ENCODE measurements at places on chromosomes 2 and 18. TPM values are rescaled to one million over a fixed set of nuclear protein-coding genes. Genes with fewer than 3 reads are reported as not detected.

DNA sequence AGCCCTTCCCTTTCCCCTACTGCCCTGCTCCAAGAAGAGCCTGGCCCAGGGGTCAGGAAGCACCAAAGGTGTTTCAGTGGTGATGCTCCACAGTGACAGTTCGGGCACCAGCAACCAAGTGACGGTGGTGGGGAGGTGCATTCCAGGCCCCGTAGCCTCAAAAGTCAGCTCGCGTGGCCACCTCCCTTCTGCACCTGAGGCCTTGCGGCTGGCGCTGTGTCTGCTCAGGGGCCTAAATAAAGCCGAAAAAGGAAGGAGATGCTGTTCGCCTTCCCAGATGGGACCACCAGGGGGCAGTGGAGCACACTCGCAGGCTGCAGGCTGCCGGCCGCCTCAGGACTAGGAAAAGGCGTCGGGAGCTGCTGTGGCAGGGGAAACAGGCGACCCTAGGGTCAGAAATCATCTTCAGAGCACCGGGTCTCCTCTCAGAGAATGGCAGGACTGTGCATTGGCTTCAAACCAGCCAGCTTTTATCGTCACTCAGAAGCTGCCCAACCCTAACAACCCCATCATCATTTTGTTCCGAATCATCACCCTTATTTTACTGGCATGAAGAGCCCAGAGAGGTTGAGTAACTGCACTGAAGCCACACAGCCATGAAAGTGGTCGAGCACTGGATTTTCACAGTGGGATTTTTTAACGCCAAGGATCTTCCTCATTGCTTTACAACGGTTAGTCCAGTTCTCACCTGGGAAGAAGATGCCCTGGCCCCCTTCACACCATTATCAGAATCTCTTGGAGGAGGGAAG lies 213.0 kb upstream of the CELF4 start:
- DNase-seq: peak; percentile 6

DNA sequence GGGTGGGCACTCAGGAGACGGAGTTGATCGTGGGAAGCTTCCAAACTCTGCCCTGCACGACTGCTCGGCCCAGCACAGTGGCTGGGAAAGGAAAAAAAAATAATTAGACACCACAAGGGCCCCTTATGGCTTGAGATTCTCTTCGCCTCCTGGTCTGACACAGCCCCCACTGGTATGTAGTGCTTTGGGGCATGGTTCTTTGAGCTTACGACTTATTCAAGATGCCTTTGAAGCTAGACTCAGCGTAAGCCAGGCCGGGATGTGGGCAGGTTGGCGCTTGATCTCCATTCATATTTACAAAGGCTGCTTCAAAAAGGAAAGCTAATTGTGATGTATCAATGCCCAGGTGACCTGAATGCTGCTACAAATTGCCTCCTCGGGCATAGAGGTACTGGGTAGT lies 50.5 kb downstream of the CXCR4 start:
- no peak for DNase-seq

GRCh38 chr2:58313926-58314325 lies 72.8 kb upstream of the FANCL start:
- DNase-seq: no peak

- DNase-seq: no peak
Observed at GRCh38 chr2:238294046-238294392, 5.6 kb upstream of the PER2 start.

DNA sequence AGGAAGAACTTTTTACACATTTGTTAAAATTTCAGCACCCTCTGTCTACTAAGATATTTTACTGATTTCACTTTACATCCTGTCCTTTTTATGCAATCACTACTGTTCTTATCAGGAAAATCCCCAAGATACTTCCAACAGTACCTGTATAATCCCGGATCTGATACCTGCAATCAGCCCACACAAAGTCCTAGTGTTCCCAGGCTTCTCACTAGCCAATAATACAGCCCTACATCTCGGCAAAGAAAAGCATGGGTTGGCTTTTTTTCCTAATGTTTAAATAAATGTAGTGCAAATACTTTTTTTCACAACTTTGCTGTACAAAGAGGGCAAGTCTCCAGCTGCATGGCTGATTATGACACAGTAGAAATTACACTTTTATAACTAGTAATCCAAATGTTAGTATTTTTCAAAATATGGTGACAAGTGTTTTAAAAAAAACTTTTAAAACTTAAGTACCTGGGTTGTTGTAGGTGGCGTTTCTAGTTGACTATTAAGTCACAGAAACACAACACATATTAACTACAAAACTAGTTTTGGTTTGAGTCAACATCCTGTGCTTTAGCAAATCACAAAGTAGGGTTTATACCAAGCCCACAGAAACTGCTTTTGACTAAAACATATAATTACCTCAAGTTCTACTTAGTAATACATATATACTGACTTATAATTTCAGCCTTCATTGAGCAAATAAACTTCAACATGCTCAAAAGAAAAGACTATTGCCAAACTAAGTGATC lies 19.5 kb downstream of the CNOT11 start:
- DNase-seq: no peak

DNA sequence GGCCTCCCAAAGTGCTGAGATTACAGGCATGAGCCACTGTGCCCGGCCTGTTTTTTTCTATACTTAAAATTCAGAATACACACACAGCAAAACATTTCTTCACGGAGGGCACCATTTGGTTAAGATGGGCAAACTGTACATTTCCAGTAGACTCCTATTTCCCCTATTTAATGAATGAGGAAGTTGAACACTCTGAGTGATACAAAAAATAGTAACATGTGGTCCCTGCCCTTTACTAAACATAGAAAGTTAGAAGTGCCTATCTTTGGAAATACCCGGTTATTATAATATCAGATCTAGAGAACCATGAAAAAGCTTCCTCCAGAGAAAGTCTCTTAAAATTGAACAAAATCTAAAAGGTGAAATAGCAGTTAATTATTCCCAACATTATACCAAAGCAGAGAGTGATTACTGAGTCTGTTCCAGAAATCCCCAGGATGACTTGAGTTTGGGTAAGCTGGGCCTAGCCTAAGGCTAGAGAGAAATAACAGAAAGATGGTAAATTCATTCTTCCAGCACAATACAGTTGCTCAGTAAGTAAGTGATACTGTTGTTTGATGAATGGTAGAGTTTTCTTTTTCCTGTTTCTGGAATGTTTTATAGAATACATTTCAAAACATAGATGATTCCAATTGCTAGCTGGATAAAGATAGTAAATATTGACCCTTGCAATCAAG lies 23.3 kb upstream of the RMC1 start:
- DNase-seq: no peak

DNA sequence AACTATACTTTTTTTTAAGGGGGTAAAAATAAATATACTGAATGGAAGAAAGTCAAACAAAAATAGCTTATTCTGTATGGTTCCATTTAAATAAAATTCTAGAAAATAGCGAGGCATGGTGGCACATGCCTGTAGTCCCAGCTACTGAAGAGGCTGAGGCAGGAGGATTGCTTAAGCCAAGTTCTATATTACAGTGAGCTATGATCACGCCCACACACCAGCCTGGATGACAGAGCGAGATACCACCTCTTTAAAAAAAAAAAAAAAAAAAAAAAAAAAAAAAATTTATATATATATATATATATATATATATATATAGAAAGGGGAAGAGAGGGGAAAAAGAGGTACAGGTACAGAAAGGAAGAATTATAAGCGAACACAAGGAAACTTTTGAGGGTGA lies 77.7 kb downstream of the MEMO1 start:
- no peak for DNase-seq

- DNase-seq: peak; percentile 71
Observed at GRCh38 chr2:201643216-201643890, at the start of gene TMEM237. Gene TMEM237, minus strand, starts transcription at chr2:201643503. Its CDS starts 103 bp downstream, at chr2:201643400.

- DNase-seq: no peak
Observed at GRCh38 chr2:41872646-41873045, 175.2 kb upstream of the PKDCC start.

DNA sequence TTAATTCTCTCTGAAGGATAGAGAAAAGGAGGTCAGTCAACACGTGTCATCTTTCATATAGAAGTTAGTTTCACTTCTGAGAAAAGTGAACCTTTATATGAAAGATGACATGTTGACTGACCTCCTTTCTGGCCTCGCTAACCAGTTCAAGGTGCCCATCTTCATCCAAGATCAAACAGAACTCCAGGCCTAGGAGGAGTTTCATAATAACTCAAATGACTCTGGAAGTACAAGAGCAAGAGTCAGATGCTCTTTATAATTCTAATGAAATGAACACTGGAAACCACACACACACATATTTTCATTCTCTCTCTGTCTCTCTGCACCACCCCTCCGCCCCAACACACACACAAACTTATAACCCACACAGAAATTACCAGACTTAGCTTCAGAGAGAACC lies 16.3 kb downstream of the ANKRD44 start:
- DNase-seq: no peak

DNA sequence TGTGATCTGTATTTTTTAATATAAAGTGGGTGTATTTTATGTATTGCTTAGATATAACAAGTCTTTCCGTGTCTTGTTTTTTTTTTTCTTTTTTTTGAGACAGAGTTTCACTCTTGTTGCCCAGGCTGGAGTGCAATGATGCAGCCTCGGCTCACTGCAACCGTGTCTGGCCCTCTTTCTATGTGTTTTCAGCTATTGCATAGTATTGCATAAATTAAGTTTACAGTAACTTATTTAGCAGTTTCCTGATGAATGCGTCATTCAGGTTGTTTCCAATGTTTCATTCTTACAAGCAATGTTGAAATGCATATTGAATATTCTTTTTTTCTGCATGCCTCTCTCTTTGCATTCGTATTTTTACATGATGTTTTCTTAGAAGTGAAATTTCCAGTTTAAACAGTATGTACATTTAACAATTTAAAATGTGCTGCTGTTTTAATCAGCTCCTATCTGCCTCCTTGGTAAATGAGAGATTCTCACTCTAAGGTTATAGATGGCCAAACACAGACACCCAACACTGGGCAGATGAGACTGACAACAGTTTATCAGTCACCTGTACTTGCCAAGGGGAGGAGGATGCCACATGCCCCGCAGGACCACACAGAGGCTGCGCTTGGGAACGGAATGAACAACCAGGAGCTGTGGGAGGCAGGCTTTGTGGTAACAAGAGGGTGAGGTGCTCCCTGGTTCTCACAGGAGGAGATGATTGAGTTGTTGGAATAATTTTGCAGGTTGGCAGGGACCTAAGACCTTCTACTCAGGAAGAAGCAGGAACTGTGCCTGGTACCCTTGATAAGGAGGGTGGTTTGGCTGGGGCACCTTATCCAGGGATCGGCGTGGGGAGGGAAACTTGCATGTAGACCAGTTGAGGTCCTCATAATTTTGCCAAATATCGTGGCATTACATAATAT lies 7.5 kb downstream of the SLC9A4 start:
- no peak for DNase-seq

- DNase-seq: peak; percentile 17
Observed at GRCh38 chr18:67417864-67418523, 98.5 kb downstream of the DSEL start.

ZNF804A gene
- not detected for total RNA-seq

SERPINB3 gene
- total RNA-seq: not detected

RFX8 gene
- total RNA-seq: not detected

MAP3K19 gene
- not detected for total RNA-seq

SPP2 gene
- not detected for total RNA-seq

ORC2 gene
- total RNA-seq: 21.3 TPM

ELP2 gene
- total RNA-seq: 222 TPM

GTF2A1L gene
- not detected for total RNA-seq

DSC1 gene
- total RNA-seq: 2.1 TPM

Data from CD8-positive, alpha-beta T cell (primary cell).